ENCODE measurements at places on chromosomes 5 and 9.
A peak's percentile ranks its signal among the peaks of the same experiment; 100 is the strongest.

DNA sequence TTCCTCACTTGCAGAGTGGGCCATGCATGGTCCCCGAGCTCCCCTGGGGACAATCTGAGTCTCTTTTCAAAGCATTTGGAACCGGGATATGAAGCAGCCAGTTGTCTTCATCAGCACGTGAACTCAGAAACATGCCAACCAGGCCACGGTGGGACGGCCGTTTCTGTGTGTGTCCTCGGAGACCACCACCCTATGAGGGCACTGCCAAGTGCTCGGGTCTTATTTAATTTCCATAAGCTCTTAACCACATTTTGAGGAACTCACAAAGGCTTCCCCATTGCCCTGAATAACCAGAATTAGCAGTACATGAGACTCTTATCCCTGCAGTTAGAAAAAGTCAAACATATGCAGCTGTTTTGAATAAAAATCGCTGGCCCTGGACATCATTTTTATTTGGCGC lies 60.1 kb downstream of the OTULIN start:
- no peak for DNase-seq

- DNase-seq: no peak
These were observed 56.8 kb downstream of the PUM3 start for GRCh38 chr9:2787065-2787464.

DNA sequence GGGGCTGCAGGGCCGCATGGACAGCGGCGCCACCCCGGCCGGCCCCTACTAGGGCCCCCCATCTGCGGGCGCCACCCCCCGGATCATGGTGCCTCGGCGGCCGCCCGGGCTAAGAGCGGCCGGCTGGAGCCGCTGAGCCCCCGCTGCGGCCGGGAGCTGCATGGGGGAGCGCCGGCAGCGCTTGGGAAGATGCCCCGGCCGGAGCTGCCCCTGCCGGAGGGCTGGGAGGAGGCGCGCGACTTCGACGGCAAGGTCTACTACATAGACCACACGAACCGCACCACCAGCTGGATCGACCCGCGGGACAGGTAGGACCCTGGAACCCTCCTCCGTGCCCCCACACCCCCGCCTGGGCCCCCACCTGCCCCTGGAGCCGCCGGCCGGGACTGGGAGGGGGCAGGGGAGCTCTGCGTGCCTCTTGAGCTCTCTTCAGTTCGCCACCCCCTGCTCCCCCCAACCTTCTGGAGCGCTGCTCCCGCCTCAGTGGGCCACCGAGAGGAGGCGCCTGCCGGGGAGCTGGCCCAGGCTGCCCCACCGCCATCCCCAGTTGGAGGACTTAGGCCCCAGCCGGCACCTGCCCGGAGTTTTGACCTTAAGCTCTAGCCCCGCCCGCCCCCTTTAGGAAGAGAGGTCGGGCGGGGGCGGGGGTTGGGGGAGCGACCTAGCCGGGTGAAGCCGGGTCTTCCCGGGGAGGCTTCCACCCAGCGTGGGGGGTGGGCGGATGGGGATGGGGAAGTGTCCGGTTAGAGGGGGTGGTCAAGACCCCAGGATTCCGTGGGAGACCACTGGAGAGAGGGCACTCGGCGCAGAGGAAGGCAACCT lies 730 bp downstream of the WWC1 start:
- no peak for DNase-seq

DNA sequence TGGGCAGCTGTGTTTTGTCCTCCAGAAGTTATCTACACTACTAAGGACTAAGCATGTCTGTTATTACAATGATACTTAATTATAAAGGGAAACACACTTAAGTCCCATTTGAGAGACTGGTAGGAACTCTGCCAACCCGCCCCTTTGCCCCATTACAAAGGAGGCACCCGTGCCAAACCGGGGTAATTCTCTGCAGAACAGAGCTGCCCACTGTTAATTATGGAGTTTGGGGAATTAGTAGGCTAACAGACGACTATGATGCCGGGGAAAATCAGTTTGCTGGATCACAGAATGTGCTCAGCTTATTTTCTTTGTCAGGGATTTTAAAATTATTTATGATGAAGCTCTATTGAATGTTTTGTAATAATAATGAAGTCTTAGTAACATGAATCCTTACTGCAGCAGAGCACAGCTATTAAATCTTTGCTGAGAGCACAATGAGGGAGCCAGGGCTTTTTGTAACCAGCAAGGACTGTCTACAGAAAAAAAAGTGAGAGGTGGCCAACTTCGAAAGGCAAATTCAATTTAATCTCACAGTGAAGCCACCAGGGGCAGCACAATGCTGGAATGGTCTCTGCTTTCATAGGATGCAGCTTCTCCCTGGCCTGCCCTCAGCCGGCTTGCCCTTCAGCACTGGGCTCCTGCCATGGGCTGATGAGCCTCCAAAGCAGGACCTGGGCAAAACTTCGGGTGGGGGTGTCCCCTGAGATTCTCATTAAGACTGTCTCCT lies 134.5 kb downstream of the GNAQ start:
- DNase-seq: peak; percentile 22

DNA sequence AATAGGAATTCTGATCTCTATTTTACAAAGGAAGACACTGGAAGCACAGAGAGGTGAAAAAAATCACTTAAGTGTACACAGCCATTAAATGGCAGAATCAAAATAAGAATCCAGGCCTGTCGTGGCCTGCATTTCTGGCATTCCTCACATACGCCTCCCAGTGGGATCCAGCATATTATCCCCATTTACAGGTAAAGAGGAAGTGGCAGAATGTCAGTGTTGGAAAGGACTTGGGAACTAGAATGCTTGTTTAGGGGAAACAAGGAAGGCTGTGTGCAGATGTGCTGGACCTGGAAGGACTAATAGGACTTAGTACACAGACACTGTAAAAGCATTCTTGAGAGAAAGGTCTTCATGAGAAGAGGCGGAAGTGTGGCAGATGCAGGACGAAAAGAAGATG lies 241.8 kb downstream of the TRIM32 start:
- no peak for DNase-seq

DNA sequence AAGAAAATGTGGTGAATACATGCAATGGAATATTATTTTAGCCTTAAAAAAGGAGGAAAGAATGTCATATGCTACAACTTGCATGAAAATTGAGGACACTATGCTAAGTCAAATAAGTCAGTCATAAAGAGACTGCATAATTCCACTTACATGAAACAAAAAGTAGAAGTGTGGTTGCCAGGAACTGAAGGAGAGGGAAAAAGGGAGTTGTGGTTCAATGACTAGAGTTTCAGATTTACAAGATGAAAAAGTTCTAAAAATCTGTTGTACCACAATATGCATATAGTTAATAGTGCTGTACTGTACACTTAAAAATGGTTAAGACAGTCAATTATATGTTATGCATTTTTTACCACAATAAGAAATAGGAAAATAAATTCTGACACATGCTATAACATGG lies 95.4 kb downstream of the SLC44A1 start:
- no peak for DNase-seq
